ENCODE measurements at places on chromosomes 5 and 9. TPM values are rescaled to one million over a fixed set of nuclear protein-coding genes. Genes with fewer than 3 reads are reported as not detected.

CMYA5 gene
- total RNA-seq = not detected

LRRC19 gene
- total RNA-seq = not detected

RNF180 gene
- total RNA-seq = 2.3 TPM

CDH6 gene
- 0.19 TPM for total RNA-seq

COL27A1 gene
- total RNA-seq = 2.6 TPM

All from bladder microvascular endothelial cell (primary cell).